CD4-positive, alpha-beta T cell treated with Interleukin-1 beta for 1 hour (primary cell): ENCODE measurements at places on chromosomes 12 and 14.

DNA sequence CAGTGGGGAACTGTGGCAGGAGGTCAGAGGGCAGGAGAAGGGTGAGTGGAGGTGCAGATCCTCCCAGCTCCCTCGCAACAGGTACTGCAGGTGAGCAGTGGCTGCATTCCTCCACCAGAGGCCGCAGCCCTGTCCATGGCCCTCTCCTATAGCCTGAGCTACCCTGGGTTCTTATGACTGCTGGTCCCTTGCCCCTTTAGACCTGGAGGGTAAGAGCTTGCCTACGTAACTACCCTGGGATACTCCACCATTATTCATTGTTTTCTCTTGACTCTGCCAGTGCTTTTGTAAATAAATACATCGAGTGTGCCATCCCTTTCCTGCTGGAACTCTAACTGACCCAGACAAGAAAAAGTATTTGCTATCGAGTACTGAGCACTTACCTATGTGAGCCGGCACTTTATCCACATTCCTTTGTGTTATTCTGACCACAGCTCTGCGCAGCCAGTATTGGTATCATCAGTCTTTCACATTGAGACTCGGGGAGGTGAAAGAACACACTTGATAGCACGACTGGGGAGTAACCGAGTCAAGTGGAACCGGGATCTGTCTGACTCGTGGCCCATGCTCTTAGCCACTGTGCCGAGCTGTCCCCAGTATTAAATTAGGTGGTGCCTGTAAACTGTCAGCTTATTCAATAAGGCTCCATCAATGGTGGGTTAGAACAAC is 38.5 kb downstream of the LTBP2 start:
- no peak for DNase-seq

DNA sequence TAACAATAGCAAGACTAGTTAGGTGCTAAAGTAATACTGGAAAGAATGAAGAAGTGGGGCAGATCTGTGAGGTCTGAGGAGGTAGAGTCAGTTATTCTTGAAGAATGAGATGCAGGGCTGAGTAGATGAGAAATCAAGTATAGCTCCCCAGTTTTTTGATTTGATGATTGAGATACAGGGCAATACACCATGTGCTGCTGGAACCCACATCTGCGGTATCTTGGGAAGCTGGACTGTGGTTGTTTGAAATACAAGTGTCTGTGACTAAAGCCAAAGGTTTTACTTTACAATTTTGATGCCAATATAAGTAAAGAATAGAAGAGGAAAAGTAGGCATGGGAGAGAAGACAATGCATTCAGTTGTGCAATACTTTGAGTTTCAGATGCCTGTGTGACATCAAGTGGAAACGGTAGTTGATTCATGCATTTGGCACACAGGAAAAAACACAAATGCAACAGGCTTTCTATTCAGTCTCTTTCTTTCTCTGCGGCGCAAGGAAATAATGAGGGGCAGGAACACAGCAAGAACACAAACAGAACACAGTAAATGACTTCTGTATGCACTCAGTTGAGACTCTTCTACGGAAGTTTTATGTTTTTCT is 190.2 kb upstream of the SLC38A2 start:
- no peak for DNase-seq

- no peak for DNase-seq
Observed at GRCh38 chr14:61188196-61188595, 92.9 kb downstream of the TMEM30B start.

GRCh38 chr12:44287545-44287944 is 451.7 kb downstream of the TMEM117 start:
- no peak for DNase-seq

DNA sequence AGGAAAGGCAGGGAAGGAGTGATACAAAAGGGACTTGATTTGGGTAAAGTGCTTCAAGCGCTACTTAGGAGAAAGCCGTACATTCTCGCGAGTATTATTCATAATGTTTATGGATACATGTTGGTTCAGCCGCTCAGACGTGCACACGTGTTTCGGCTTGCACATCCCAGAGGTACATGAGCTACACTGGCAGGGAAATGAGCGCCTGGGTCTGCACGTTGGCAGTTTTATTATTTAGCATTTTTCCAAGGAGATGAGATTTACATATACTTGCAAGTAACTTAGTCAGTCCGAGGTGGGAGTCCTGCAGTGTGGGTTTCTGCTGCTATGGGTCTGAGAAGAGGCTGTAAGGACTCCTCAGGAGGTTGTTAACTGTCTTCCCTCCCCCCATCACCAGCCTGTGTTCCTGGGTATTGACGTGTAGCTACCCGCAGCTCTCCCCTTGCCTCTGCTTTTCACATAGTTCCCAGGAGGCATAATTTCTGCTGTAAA is 1.5 kb downstream of the PRKCH start:
- DNase-seq: peak; percentile 56

GRCh38 chr14:75835737-75836136 is 146.1 kb downstream of the TGFB3 start:
- DNase-seq: no peak

DNA sequence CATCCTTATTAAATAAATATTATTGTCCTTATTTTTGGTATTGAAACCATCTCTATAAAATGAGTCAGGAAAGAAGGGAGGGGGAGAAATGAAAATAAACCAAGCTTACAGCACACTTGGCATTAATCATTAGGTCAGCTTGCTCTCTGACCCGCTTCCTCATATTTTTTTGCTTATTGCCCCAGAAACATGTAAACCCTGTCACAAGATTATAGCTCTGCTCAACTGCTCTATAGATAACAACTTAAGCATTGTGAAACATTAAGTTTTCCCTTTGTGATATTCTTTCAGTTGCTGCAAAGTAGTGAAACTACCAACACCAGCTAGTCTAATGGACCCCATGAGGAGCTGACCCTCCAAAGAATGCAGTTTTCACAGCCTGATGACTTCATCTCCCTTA is 819.5 kb downstream of the SLC16A7 start:
- no peak for DNase-seq

DNA sequence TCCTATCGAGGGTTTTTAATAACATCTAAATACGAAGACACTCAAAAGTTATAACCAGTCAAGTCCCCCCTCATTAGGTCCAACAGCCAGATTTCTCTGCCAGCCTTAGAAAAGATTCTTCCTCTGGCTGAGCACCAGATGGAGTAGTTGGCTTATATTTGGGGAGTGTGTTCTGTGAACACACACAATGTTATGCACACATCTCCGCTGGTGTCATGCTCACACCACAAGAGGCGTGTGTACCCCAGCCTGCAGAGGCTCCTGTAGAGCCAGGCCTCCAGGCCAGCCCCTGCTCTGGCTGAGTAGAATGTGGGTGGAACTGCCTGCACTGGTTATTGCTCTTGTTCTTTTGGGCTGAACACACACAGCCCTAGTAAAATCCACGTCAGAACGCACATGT is 64.0 kb downstream of the PIWIL1 start:
- DNase-seq: no peak
